Sigmoid colon (tissue), 7 donors: ENCODE measurements at places on chromosomes 3 and 15.

- DNase-seq, result no peak
Observed at GRCh38 chr15:58545307-58546065, 113.7 kb downstream of the LIPC start.

GRCh38 chr3:14433106-14433505 is 30.7 kb downstream of the SLC6A6 start:
- no peak for DNase-seq

DNA sequence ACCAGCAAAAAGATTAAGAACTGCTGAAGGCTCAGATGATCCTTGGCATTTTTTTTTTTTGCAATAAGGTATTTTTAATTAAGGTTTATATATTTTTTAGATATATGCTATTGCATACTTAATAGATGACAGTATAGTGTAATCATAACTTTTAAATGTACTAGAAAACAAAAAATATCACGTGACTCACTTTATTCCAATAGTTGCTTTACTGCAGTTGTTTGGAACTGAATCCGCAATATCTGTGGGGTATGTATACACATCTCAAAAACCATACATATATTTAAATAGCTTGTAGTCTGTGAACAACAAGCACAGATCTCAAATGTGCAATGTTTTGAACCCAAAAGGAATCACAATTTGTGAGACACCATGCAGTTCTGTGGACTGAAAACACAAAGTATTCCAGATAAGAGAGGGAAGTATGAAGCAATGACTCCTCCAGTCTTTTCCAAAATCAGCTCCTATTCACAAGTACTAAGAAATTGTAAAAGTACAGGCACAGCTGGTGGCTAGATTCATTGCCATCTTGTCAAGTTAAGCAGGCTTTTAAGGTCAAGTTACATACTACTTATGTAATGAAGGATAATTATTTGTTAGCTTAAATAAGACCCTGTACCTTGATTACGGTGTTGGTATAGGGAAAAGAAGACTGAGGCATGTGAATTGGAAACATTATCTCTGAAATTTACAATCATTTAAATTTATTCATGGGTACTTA is 331.1 kb downstream of the TBC1D5 start:
- no peak for DNase-seq

DNA sequence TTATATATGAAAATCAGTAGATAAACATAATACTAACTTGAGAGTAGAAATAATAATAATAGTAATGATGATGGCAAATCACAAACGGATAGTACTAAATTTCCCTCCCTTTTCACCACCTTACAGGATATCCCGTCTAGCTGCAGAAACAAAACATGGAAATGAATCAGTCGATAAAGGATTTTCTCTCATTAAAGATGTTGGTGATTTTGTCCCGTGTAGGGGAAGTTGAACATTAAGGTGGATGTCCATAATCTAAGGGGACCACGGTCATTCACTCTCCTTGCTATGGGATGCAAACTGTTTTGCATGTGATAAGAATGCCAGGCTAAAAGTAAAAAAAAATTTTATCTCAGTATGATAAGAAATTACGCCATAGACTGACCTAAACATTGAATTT is 1027.7 kb upstream of the NR2F2 start:
- no peak for DNase-seq

GRCh38 chr3:128753715-128754114 is 27.7 kb downstream of the RAB7A start:
- no peak for DNase-seq

- no peak for DNase-seq
Observed at GRCh38 chr15:80267658-80268057, 15.6 kb upstream of the CTXND1 start.

DNA sequence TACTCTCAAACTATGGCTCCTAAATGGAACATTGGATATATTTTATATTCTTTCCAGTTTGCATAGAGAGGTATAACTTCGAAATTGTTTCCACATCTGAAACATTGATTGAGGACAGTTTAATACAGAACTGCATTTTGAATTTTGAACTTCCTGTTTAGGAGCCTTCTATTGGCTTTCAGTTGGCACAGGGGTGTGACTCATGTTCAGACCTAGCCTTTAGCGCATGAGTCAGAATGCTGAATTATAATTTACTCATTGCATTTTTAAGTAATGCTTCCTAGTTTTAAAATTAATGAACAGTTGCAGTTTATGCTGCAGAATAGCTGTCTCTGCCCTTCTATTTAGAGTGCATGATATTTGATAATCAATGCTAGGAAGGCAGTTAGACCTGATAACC is 751.7 kb downstream of the CADM2 start:
- DNase-seq, result no peak

DNA sequence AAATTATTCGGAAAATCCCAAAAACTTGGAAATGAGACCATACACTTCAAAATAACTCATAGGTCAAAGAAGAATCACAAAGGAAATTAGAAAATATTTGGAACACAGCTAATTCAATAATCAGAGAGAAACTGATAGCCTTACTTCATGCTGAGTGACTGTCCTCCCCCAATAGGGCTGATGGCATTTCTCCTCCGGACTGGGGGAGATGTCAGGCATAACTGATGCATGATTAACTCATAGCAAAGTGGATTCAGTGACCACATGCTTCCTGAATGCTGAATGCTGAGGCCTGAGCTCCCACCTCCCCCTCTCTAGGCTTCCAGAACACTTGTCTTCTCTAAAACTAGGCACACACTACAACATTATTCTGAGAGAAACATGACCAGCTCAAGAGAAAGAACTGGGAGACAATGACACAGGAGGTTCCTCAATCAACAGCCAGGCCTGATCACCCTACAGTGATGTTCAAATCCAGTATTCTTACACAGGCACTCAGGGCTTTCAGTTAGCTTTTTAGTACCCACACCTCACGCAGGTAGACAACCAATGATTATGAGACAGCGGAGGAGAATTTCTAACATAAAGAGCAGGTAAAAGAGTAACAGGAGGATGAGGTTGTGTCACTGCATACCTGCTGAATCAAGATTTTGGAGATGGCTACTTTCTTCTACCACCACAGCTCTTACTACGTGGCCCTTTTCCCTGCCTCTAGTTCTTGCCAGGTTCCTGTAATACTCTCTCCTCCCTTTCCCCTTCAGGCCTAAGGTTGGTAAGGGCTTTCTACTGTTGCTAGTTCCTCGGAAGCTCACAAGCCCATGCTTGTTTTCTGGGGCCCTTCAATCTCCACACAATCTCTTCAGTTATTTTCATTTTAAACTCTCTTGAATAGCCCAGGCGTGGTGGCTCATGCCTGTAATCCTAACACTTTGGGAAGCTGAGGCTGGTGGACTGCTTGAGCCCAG is 96.1 kb downstream of the FMN1 start:
- no peak for DNase-seq

GRCh38 chr15:91199511-91199910 is 99.5 kb downstream of the SV2B start:
- no peak for DNase-seq

- no peak for DNase-seq
Observed at GRCh38 chr3:96960661-96961330, 146.4 kb downstream of the EPHA6 start.

DNA sequence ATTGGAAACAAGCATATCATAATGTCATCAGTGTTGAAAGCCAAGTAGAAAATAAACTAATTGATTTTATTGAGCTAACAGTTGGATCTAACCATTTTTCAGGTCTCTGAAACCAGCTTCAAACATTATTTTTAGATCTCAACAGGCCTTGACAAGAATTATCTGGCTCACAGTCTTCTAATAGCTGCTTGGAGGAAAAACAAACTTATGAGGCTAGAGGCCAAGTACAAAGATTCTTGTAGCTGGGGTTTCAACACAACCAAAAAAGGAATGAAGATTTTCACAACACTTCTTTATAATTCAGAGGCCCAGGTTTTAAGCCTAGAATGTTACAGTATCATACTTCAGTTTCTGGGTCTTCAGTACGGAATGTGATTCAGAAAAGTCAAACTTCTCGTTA is 3.7 kb downstream of the SETMAR start:
- DNase-seq, result no peak

- DNase-seq, result no peak
Observed at GRCh38 chr15:50594311-50594710, 47.8 kb upstream of the USP50 start.

- no peak for DNase-seq
Observed at GRCh38 chr3:154616298-154616697, 186.3 kb upstream of the GPR149 start.

DNA sequence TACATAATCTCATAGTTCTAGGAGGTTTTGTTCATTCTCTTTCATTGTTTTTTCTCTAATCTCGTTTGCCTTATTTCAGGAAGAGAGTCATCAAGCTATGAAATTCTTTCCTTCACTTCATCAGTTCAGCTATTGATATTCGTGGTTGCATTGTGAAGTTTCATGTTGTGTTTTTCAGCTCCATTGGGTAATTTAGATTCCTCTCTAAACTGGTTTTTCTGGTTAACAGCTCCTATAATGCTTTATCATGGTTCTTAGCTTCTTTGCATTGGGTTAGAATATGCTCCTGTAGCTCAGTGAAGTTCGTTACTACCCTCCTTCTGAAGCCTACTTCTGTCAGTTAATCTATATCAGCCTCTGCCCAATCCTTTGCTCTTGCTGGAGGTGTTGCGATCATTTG is 69.4 kb upstream of the CD96 start:
- no peak for DNase-seq

- no peak for DNase-seq
Observed at GRCh38 chr15:65641768-65642475, 20.2 kb downstream of the SLC24A1 start.

GRCh38 chr15:86255247-86255646 is 175.6 kb downstream of the AGBL1 start:
- no peak for DNase-seq

- DNase-seq, result no peak
Observed at GRCh38 chr15:88179562-88179961, 77.0 kb downstream of the NTRK3 start.

- DNase-seq, result no peak
Observed at GRCh38 chr15:96262097-96262496, 68.4 kb upstream of the NR2F2 start.

DNA sequence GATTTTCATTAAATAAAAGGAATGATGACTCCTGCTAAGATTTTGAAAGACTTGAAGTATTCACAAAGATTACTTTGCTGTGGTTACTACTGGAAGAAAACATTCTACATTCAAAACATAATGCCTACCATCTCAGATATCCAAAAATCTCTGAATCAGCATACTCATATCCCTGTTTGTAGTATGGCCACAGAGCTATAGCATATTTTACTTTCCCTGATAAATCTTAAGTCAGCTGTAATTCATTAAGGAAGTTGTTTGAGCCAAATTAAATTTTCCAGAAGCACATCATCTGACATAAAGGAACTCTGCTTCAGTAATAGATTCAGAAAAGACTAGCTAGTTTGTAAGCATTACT is 942.0 kb downstream of the ROBO1 start:
- DNase-seq, result no peak
